Right lung (tissue), 10 donors: ENCODE measurements at places on chromosomes 12 and 14. TPM values are rescaled to one million over a fixed set of nuclear protein-coding genes. Genes with fewer than 3 reads are reported as not detected.
A peak's percentile ranks its signal among the peaks of the same experiment; 100 is the strongest.

- DNase-seq, result no peak
Observed at GRCh38 chr14:37865719-37866549, 270.5 kb downstream of the TTC6 start.

DNA sequence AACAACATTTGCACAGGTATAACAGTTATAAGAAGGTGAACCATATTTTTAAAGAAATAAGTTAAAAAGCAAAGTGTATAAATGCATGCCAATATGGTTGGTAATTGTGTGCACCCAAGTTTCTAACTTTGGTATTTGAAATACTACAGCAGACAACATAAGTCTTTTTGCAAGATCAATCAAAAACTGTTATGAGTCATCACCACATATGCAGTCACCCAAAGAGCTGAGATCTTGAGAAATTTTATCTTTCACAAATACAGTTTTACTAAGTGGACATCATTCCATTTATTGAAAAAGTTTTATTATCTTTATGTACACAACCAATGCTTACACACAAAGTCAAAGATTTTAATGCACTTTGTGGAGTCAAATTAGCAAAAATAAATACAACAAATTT lies 7.0 kb upstream of the ACSS3 start:
- DNase-seq, result no peak

DNA sequence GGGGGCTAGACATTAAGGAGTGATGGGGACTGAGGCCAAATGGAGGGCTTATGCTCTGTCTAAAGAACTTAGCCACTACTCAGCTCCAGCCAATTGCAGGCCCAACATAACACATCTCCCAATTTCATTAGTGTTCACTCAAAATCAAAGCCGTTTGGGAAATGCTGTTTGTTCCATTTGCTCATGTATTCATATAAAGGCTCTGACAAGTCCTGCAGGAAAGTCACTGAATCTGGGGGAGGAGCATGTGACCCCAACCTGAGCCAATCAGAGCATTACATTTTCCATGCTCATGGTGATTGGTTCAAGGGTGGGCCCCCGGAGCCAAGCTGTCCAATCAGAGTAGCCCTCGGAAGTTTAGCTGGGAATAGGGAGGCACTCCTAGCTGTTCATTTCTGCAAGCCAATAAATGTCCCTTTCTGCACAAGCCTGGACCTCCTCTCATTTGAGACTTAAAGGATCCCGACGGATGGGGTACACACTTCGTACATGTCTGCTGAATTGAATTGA lies 20.9 kb downstream of the SDSL start:
- DNase-seq, result no peak

CMA1 gene
- polyA plus RNA-seq, result 0.49 TPM

- no peak for DNase-seq
Observed at GRCh38 chr12:108175310-108175709, 46.2 kb downstream of the WSCD2 start.

GRCh38 chr14:72521045-72521444 lies 372.9 kb downstream of the DPF3 start:
- DNase-seq, result no peak

DNA sequence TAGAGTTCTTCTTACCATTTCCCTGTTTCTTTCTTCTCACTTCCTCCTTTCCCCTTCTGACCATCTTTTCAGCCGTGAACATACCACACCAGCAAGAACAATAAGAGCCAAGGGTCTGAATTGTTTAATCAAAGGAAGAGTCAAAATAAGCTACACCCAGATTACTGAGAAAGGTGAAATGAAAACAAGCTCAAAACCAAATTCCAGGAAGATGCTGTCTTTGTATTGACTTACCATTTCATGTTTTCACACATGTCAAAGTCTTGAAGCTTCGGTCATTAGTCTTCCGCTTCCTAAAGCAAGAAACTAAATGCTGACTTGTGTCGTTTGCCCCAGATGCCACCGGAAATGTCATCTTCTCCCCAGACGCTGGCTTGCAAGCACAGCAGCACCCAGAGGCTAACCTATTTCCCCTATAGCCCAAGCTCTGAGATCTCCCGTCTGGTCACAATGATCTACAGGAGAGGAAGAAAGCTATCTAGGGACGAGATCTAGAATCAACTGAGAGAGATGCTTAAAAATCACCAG lies 136.5 kb upstream of the AMIGO2 start:
- no peak for DNase-seq

DNA sequence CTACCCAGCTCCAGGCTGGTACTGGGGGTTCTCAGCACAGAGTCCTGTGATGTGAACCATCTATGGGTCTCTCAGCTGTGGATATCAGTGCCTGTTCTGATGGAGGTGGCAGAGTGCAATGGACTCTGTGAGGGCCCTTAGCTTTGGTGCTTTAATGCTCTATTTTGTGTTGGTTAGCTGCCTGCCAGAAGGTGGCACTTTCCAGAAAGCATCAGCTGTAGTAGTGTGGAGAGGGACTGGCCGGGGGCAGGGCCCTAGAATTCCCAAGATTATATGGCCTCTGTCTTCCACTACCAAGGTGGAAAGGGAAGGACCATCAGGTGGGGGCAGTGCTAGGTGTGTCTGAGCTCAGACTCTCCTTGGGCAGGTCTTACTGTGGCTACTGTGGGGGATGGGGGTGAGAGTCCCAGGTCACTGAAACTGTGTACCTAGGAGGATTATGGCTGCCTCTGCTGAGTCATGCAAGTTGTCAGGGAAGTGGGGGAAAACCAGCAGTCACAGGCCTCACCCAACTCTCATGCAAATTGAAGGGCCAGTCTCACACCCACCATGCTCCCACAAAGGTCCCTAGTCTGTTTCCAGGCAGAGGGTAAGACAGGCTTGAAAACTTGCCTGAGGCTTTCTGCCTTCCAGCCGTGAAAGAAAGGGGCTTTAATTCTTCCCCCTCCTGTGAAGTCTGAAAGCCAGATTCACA lies 878.1 kb downstream of the C12orf50 start:
- no peak for DNase-seq

FGF23 gene
- polyA plus RNA-seq, result not detected

LTBP2 gene
- polyA plus RNA-seq, result 14.7 TPM

HOXC13 gene
- not detected for polyA plus RNA-seq

- DNase-seq, result no peak
Observed at GRCh38 chr12:38386205-38386985, 69.8 kb downstream of the ALG10B start.

DNA sequence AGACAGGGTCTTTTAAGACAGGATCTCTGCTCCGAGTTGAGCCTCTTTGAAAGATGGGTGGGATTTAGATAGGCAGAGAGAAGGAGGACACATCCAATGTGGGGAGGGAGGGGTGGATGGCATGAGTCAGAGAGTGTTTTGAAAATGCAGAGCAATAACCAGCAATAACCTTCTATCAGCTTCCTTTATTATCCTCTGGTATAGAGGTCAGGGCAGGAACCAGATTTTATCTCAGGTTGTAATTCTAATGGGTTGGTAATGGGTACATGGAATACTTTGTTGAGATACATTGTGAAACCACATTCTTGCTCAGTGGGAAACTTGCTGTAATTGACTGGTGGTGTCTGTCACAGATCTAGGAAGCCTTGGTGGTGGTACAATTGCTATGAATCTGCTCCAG lies 37.6 kb upstream of the CCDC63 start:
- no peak for DNase-seq

DNA sequence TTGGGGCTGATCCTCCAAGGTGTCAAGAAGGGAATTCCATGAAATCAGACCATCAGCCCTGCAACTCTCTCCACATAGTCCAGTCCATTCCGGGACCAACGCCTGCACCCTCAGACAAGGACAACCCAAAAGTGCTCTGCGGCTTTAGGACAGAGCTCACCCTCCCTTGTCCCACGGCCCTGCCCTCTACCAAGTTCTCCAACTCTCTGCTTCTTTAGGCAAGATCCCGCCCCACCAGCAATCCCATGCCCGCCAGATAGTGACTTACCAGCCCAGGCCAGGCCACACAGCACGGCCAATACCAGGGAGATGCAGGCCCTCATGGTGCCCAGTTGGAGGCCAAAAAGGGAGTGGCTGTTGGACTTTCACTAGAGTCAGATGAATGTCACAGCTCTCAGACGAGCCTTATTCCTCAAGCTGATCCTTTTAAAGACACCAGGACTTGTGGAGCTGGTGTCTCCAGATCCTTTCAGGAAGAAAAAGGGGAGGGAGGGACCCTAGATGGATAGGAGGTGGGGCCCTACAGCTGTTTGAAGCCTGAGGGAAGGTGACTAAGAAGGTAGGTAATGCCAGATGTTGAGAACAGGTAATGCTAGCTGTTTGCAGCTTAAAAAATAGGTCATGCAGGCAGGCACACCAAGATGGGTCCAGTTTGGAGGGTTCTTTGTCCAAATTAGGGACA lies at the start of gene ENDOU:
TSS of gene ENDOU (minus strand) at position 400 of the 682 bp plus-strand sequence. CDS start at position 323, 77 bp downstream.
- no peak for DNase-seq

ALG10 gene
- 10.3 TPM for polyA plus RNA-seq

BATF gene
- polyA plus RNA-seq, result 0.90 TPM

DNA sequence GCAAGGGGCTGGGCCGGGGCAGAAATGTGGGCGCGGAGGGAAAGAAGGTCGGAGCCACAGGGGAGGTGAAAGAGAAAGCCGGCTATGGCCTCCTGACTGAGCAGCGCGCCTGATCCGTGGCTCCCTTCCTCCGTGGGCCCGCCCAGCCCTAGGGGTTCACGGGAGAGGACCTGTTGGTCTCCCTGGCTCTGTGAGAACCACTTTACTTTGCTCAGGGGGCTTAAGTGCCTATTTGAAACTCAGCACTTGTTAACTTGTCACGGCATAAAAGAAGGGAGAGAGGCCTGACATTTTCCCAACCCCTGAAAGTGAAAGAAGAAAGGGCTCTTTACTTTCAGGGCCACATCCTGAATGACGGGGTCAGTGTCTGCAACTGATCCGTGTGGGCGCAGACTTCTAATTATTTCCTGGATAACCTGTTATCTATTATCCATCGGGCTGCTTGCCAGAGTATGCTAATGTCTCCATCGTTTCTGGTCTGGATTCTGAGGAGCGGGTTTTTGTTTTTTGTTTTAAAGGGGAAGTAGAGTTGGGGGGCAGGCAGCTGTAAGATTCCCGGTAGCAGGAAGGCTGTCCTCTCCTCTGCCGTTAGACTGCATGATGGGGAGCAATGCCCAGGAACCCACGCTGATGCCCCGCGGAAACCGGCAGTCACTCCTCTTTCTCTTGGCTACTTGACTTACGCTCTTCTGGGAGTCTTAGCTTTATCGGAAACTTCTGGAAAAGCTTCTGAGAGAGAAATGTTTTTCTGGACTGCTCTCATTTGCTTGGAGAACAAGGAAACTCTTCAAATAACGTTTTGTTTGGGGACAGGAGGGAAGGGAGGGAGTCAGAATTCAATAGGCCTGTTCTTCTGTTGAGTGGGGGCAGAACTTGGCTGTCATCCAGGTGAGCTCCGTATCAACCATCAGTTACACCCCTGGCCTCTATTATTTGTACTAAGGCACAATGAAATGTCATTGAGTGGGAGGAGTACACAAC lies 127.7 kb upstream of the MAX start:
- DNase-seq, result peak; percentile 50

DNA sequence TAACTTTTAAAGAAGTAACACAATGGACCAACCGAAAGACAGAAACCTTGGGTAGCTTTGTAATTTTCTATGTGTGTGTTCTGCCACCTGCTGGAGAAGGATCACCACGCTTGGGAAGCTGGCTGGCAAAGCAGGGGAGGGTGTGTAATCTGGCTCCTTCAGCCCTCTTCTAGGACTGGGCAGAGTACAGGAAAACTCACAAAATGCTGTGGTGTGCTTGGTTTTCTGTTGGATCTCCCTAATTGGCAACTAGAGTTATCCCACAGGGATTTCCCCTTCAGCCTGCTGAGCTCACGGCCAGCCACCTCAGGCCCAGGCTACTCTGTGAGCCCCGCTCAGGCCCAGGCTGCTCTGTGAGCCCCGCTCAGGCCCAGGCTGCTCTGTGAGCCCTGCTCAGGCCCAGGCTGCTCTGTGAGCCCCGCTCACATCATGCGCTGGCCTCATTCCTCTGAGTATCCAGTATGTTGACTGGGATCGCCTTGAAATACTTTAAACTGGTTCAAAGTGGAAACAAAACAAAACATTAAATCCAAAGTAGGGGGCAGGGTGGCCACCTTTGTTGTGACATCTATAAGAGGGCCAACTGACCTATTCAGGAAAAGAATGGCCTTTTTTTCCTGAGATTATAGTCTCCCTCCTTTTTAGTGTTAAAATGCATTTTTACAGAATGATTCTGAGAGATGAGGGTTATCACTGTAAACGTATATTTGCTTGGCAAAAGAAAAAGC lies 52.0 kb upstream of the RNU6-8 start:
- peak; percentile 72 for DNase-seq

GRCh38 chr12:28742791-28743190 lies 406.3 kb upstream of the FAR2 start:
- DNase-seq, result no peak

GRCh38 chr14:102694530-102695166 lies 82.6 kb upstream of the TRAF3 start:
- DNase-seq, result peak; percentile 66

- no peak for DNase-seq
Observed at GRCh38 chr14:50343434-50343833, 31.3 kb downstream of the DMAC2L start.

DNA sequence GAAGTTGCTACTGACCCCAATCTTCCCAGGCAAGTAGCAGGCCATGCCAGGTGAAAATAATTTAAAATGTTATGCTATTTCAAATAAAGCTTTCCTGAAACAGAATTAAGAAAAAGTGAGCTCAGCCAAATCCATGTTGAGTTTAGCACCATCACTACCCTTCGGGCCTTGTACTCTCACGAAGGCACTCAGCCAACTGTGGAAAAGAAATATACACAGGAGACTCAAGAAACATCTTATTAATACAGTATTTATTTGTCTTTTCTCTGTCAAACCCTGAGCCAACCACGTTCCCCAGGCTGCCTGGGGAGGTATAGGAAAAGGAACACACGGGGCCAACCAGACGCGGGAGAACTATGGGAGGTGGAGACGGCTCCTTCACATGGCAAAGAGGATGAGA lies 10.9 kb downstream of the ATP5MC2 start:
- no peak for DNase-seq

DNA sequence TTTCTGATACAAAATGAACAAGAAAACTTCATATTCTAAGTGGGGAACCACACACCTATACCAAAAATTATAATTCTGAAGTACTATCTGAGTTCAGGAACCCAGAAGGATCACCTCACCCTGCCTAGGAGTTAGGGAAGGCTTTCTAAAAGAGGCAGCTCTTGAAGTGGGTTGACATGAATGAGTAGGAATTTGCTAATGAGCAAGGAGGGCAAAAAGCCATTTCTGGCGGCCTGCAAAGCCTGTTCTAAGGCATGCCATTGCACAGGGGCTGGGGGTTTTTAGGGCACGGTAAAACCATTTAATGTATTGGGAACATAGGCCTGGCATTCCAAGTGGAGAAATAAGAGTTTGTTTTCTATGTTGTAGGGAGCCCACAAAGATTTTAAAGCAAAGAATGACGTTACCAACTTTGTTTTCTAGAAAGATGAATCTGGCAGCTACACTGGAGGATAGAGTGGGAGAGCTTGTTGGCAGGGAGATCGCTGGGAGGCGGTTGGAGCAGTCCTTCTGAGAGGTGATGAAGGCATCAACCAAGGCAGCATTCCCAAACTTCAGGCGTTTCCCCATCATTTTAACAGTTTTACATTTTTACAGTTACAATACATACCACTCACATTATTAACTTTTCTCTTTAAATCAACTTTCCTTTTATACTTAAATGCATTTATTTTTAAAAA lies 14.1 kb downstream of the IFT43 start:
- DNase-seq, result no peak

GRCh38 chr12:34205401-34205800 lies 183.1 kb downstream of the ALG10 start:
- DNase-seq, result no peak
